ENCODE measurements at places on chromosomes 1 and 21.

GRCh38 chr1:72845381-72845780, 563.0 kb upstream of the NEGR1 start:
- DNase-seq, result no peak

DNA sequence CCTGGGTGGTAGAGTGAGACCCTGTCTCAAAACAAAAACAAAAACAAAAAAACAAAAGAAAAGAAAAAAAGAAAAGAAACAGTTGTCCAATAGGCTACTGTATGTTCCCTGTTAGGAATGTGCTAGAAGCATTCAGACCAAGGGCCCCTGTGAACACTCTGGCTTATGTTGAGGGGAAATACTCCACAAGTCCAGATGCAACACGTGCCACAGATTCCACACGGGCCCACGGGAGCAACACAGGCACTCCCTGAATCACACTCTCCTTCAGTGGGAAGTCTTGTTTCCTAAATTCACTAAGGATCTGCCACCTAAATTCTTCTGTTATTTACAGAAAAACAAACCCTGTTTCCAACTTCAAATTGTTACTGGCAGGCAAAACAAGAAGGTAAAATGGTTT, 291.1 kb downstream of the PCP4 start:
- DNase-seq, result no peak

DNA sequence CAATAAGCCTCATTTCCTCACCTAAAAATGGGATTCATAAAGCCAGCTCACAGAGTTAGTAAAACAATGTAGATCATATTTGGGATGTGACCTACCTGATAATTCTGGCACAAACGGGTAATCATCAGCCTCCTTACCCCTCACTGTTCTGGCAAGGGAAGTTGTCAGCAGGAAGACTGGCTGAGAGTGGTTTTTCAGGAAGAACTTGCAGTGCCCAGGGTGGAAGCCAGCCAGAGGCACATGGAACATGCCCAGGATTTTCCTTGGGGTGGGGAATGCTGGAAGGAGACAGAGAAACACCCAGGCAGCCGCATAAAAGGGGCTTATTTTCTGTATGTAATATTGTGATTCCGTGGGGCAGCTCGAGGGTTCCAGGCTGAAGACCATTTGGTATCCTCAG, 7.7 kb upstream of the SLC5A9 start:
- DNase-seq, result no peak

GRCh38 chr1:182368903-182369302, 22.7 kb downstream of the GLUL start:
- no peak for DNase-seq

DNA sequence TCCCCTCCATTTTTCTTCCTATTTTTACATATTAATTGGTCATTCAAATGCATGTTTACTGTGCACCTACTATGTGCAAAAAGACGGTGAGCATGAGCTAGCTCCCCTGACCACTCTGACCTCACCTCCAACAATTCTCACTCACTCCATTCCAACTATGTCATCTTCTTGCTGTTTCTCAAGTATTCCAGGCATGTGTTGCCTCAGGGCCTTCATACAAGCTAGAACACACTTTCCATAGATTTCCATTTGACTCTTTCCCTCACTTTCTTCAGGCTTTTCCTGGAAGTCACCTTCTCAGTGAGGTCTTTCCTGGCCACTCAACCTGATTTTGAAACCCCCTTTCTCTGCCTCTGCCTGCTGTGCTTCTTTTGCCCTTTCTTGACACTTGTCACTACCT, 32.6 kb downstream of the CHIA start:
- DNase-seq, result no peak
